GM19239 (cell line): ENCODE measurements at places on chromosomes 1 and 21.

DNA sequence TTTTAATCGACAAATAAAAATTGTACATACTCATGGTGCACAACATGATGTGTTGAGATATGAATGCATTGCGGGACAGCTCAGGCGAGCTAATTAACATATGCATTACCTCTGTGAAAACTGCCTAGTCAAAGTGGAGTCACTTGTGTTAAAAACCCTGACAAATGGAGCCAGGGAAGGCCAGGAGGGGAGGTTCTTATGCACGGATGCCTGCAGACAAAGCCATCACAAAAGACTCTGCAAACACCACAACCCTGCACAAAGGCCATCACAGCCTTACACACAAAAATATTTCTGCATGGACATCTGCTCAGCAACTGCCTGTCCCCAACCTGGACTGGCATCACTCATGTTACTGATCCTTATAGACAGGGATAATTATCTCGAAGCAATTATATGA, 204.4 kb upstream of the AJAP1 start:
- no peak for DNase-seq

DNA sequence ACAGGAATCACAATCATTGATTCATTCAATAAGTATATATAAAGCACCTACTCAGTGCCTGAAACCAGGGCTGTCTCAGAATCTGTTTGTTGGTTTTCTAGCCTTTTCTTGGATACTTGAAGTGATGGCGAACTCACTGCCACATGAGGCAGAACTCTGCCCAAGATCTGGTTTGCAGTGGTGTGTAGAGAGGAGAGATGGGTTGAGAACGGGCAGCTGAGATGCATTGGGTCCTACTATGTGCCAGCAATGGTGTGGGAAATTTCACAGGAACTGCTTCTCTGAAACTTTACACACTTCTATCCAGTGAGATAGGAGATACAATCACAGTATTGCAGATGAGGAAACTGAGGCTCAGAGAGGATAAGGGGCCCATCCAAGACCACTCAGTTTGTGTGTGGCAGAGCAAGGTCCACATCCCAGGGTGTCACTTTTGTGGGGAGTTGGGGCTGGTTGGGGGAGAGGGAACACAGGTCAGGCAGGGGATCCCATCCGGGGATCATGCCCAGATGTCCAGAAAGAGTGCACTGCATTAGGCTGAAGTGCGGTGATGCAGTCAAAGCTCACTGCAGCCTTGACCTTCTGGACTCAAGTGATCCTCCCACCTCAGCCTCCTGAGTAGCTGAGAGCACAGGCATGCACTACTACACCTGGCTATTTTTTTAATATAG, 83.7 kb upstream of the IFFO2 start:
- DNase-seq, result no peak

- no peak for DNase-seq
Measured at GRCh38 chr1:13513895-13514546, at the start of gene LRRC38. Gene LRRC38 (minus strand): TSS chr1:13514003. CDS start chr1:13513593, 410 bp downstream.

- DNase-seq, result no peak
Measured at GRCh38 chr1:111998332-111998731, 8.9 kb upstream of the KCND3 start.

- no peak for DNase-seq
Measured at GRCh38 chr1:180170546-180171151, 16.0 kb downstream of the QSOX1 start.

DNA sequence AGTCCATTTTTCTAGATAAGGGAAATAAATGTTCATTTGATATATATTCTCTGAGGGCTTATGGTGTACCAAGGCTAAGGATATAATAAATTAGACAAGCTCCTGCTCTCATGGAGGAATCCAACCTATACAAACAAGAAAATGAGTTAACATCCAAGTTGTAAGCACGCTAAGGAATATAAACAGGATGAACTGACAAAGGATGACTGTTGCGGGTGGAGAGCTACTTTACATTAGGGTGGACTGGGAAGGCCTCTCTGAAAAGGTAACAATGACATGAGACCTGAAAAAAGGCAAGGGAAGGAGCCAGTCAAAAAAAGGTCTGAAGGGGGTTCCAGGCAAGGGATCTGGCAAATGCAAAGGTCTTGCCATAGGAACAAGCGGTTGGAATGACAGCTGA, 3.1 kb downstream of the BCAR3 start:
- no peak for DNase-seq

- no peak for DNase-seq
Measured at GRCh38 chr1:193281894-193282293, 95.5 kb upstream of the B3GALT2 start.

DNA sequence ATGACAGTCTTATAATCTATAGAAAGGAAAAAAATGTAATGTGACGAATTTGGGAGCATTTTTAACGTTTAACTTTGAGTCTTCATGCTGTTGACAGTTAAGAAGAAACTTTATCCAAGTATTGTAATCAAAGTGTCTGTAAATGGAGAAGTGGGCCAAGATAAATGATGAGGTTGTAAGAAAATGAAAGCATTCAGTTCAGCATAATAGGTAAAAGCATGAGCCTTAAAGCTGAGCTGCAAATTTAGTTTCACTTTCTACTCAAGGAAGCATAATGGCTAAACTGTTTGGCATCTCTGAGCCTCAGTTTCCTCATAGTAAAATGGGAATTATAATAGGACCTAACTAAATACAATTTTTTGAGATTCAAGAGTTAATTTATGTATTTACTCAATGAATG, 1554.8 kb downstream of the KCNT2 start:
- DNase-seq, result no peak

DNA sequence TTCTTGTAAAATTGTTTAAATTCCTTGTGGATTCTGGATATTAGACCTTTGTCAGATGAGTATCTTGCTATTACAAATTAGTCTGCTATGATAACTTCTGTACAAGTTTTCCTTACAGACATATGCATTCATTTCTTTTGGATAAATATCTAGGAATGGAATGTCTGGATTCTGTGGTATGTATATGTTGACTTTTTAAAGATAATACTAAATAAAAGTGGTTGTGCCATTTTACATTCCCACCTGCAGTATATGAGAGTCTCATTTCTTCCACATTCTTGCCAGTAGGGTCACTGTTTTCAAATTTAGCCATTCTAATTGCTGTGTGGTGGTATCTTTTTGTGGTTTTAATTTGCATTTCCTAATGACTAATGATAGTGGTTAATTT, 53.9 kb downstream of the SYDE2 start:
- DNase-seq, result no peak

- DNase-seq, result no peak
Measured at GRCh38 chr1:100924991-100925390, 29.1 kb downstream of the SLC30A7 start.

GRCh38 chr1:115113766-115114165, 24.5 kb upstream of the TSPAN2 start:
- DNase-seq, result no peak

GRCh38 chr1:180598333-180598974, 33.4 kb upstream of the XPR1 start:
- DNase-seq, result no peak

GRCh38 chr1:212971312-212971711, 21.0 kb downstream of the VASH2 start:
- no peak for DNase-seq

DNA sequence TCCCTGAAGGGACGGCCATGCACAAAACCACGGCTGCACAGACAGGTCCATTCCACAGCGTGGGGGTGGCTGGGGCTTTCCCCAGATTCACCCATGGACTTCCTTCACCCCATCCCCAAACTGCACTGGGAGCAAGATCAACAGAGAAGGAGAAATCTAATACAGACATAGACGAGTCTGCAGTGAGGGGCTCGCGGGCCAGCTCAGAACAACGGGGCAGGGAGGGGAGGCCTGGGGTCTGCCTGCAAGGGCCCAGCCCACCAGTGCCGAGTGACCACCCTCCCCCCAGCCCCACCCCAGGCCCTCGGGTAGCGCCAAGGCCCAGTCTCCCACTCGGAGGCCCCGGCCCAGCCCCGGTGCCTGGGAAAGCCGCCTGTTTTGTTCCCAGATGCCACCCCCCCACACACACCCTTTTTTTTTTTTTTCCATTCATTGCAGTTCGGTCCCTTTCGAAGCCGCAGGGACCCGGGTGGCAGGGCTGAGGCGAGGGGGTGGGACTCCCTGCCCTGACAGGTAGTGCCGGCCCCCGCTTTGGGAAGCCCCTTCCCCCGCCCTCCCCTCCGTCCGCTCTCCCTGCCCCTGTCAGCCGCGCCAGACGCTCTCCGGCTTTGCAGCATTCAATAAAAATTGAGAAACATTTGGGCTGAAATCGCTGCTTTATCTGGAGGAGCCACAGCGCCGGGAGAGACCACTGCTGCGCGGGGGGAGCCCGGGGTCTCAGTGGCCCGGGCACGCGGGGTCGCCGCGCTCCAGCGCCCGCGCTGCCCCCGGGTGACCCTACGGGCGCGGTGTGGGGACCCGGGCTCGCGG, 543 bp upstream of the EPHB2 start:
- peak; percentile 55 for DNase-seq

- DNase-seq, result no peak
Measured at GRCh38 chr1:229942501-229942900, 124.5 kb upstream of the GALNT2 start.
